ENCODE measurements at places on chromosomes 12 and 14.

DNA sequence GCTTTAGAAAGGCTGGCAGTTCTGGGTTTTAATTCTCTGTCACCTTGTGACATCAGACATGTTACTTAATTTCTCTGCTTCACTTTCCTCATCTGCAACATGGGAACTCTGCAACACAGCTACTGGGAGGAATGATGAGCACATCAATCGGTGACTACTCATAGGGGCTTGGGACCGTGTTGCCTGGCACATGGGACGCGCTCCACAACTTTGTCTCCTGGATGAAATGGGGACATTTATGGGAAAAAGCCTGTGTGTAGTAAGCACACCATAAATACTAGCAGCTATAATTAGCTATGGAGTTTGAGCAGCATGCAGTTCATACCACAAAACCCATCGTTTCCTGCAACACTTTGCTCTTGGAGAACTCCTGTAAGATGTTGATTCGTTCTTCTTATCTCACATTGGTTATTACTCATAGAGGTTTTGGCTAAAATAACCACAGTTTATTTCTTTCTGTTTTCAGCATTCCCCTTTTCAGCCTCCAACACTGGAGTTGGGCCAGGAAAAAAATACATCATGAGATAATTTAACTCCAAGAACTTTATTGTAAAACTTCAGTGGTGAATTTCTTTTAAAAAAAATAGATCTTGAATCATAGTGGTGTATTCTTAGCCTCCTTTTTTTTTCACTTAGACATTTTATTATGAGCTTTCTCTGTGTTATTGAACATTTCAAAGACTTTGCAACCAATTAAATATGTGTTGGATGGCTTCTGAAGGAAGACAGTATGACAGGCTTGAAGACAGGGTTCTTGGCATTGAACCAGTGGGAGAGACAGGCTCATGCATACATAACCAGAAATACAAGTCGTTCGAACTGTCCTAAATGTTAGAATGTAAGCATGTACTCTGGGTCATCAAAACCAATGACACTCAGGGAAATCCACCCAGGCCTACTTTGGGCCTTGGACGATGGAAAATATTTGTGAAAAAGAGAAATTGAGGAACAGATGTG is 72.7 kb downstream of the RIN3 start:
- H3K4me3 ChIP-seq = peak overlapping the region; percentile 49
- H3K27me3 ChIP-seq = peaks cover 43% of the 10 kb centered on the region
- peaks cover 23% of the 10 kb centered on the region for H3K36me3 ChIP-seq
- peak; percentile 44 for DNase-seq

DNA sequence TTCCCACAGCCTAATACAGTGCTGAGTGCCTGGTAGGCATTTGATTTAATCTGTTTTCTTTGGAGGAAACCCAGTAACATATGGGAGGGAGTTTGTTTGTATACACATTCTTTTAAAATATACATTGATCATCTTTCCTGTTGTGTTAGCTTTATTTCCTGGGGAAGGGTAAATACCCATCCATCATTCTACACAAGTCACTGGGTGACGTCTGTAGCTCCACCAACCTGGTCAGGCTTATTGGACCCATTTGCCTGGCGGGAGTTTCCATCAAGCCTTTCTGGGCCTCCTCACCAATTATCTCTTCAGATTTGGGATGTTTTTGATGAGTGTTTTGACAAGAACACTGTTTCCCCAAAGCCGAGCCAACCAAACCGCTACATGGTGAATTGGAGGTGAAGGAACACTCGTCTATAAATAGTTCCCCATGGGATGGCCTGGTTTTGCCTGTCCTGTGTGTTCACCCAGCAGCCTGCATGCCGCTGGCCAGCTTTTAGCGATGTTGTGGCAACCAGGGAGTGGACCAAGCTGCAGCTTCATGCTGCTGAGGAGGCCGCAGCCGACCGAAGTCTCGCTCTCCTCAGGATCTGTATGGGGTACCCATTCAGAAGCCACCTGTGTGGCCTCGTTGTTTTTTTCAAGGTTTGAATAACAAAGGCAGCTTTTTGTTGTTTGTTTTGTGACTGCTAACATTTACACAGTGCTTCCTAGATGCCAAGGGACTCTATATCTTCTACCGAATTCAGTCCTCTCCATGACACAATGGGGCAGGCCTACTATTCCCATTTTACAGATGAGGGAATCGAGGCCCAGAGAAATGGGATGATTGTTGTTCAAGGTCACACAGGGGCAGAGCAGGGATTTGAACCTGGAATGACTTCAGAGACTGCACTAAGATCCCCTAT is 22.6 kb downstream of the PLXNC1 start:
- no peak overlapping the region for H3K4me3 ChIP-seq
- H3K36me3 ChIP-seq = peaks cover 20% of the 10 kb centered on the region
- peaks cover 3% of the 10 kb centered on the region for H3K27me3 ChIP-seq
- peaks cover 53% of the 10 kb centered on the region for H3K4me1 ChIP-seq
- no peak for DNase-seq

DNA sequence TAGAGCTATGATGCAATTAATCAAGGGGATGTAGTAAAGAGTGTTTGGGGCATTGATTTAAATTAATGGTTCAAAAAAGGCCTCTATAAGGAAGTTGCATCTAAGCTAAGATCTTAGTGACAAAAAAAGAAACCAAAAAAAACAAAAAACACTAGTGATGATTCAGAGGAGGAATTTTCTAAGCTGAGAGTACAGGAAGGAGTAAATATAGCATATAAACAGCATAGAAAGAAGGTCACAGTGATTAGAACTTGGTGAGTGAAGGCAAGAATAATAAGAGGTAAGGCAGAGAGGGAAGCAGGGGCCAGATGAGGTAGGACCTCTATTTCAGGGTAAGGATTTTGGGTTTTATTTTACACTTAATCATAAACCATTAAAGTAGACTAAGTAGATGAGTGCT is 48.0 kb upstream of the PDZRN4 start:
- no peak overlapping the region for H3K27ac ChIP-seq
- peaks cover 2% of the 10 kb centered on the region for H3K4me1 ChIP-seq
- no peak overlapping the region for H3K4me3 ChIP-seq
- no peaks in the 10 kb centered on the region for H3K27me3 ChIP-seq
- no peaks in the 10 kb centered on the region for H3K36me3 ChIP-seq

GRCh38 chr12:39145175-39145999 is 240.0 kb upstream of the CPNE8 start:
- peaks cover 1% of the 10 kb centered on the region for H3K4me1 ChIP-seq
- H3K36me3 ChIP-seq = no peaks in the 10 kb centered on the region
- H3K27ac ChIP-seq = no peak overlapping the region
- peak overlapping the region; percentile 40 for H3K4me3 ChIP-seq
- H3K27me3 ChIP-seq = peaks cover 15% of the 10 kb centered on the region
- peak; percentile 39 for DNase-seq

DNA sequence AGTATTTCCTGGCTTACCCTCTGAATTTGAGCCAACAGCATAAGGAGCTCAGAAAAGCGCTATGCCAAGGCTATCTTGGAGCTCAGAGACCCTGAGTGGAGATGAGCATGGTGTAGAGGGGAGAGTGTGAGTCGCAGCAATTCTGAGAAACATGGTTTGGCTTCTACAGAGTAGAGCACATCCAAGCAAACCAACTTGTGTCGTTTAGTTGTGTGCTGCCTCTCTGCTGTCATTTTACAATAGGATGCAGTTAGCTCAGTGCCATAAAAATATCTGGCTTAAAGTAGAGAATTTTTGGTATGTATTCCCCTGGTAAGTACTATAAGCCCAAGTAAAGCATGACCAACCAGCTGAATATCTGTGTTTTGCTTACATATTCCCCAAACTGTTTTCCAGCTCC is 249.2 kb downstream of the TRHDE start:
- no peaks in the 10 kb centered on the region for H3K36me3 ChIP-seq
- H3K4me1 ChIP-seq = no peaks in the 10 kb centered on the region
- no peaks in the 10 kb centered on the region for H3K27me3 ChIP-seq
- no peak overlapping the region for H3K4me3 ChIP-seq

- no peak overlapping the region for H3K4me3 ChIP-seq
- H3K36me3 ChIP-seq = no peaks in the 10 kb centered on the region
- H3K27me3 ChIP-seq = peaks cover 6% of the 10 kb centered on the region
- no peaks in the 10 kb centered on the region for H3K4me1 ChIP-seq
- H3K27ac ChIP-seq = no peak overlapping the region
These were observed 129.6 kb downstream of the GXYLT1 start for GRCh38 chr12:42015051-42015461.

DNA sequence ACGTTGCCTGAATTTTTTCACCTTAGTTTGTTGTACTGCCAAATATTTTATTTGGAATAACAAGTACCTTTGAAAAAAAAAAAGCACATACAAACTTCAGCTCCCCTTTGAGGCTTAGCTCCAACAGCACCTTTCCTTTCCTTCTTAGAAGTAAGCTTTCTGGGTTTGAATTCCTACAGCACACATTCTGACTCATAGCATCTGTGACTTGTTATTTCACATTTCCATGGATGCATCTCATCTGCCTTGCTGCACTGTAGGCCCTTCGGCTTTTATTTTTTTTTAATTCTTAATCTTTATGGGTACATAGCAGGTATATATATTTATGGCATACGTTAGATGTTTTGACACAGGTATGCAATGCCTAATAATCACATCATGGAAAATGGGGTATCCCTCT is 7.2 kb downstream of the LGALS3 start:
- DNase-seq = no peak
- H3K36me3 ChIP-seq = peaks cover 37% of the 10 kb centered on the region
- peaks cover 2% of the 10 kb centered on the region for H3K27me3 ChIP-seq
- no peak overlapping the region for H3K27ac ChIP-seq

- no peak overlapping the region for H3K4me3 ChIP-seq
- DNase-seq = no peak
- peaks cover 8% of the 10 kb centered on the region for H3K36me3 ChIP-seq
These were observed 22.2 kb downstream of the ARF6 start for GRCh38 chr14:49915085-49915484.

GRCh38 chr12:43973993-43974392 is 138.1 kb downstream of the TMEM117 start:
- no peak overlapping the region for H3K4me3 ChIP-seq
- H3K4me1 ChIP-seq = no peaks in the 10 kb centered on the region
- H3K36me3 ChIP-seq = no peaks in the 10 kb centered on the region
- DNase-seq = no peak

DNA sequence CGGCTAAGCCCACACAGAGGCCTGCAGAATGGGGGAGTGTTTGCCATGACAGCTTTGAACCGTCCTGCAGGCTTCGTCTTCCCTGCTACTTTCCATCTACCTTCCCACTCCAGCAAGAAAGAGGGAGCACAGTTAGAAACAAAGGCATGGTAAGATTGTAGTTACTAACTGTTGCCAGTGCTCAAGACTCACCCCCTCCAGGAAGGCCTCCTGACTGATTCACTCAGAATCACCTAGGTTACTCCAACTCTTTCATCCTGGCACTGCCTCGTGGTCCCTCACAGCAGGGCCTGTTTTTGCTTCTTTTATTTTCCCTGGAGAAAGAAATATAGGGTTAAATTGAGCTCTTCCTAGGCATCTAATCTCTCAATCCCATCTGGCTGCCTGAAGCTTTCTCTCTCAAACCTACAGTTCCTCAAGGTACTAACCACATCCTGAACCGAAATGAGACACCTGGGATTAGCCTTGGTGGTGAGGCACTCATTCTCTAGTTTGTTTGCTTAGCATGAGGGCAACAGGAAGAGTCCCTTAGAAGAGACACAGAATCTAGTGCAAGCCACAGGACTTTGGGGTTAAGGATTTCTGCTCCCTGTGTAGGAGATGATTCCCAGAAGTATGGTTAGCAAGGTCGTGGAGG is 7.8 kb downstream of the GALNT6 start:
- peaks cover 43% of the 10 kb centered on the region for H3K4me1 ChIP-seq
- H3K27ac ChIP-seq = no peak overlapping the region
- H3K36me3 ChIP-seq = peaks cover 42% of the 10 kb centered on the region
- H3K4me3 ChIP-seq = no peak overlapping the region
- no peaks in the 10 kb centered on the region for H3K27me3 ChIP-seq

- H3K27ac ChIP-seq = no peak overlapping the region
- no peak for DNase-seq
- no peaks in the 10 kb centered on the region for H3K4me1 ChIP-seq
- H3K4me3 ChIP-seq = no peak overlapping the region
These were observed 285.8 kb downstream of the NRXN3 start for GRCh38 chr14:78455896-78456435.

DNA sequence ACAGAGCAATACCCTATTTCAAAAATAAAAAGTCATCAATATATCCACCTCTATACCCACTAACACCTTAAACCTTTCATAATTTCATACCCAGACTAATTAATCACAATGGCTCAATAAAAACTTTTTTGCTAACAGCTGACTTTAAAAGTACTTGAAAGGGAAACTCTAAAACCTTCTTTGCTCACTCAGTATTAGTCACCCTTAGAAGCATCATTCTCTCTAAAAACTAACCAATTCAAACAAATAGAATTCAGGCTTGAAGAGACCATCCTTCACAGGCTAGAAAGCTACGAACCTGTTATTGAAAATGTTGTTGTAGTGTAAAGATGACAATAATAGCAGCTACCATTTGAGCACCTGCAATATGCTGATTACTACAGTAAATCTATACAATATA is 37.2 kb downstream of the HECTD1 start:
- no peak overlapping the region for H3K4me3 ChIP-seq
- no peak overlapping the region for H3K27ac ChIP-seq
- H3K36me3 ChIP-seq = peaks cover 69% of the 10 kb centered on the region
- H3K4me1 ChIP-seq = no peaks in the 10 kb centered on the region
- no peaks in the 10 kb centered on the region for H3K27me3 ChIP-seq

- H3K27me3 ChIP-seq = no peaks in the 10 kb centered on the region
- H3K36me3 ChIP-seq = peaks cover 30% of the 10 kb centered on the region
- H3K4me3 ChIP-seq = peak overlapping the region; percentile 20
- DNase-seq = no peak
- H3K27ac ChIP-seq = peak overlapping the region; percentile 90
These were observed 156.0 kb downstream of the TMTC3 start for GRCh38 chr12:88298014-88298682.

DNA sequence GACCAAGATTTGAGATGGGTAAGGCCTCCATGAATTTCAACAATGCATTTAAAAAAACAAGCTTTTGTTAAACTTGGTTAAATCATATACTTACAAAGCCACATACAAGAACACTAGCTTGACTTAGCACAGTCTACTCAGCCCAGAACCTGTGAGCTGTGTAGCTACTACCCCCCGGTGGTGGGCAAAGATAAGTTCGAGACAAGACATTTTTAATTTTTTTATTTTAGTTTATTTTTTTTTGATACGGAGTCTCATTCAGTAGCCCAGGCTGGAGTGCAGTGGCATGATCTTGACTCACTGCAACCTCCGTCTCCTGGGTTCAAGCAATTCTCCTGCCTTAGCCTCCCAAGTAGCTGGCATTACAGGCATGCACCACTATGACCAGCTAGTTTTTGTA is 3.7 kb upstream of the NECAP1 start:
- peaks cover 19% of the 10 kb centered on the region for H3K4me1 ChIP-seq
- peak; percentile 18 for DNase-seq
- no peaks in the 10 kb centered on the region for H3K27me3 ChIP-seq
- no peaks in the 10 kb centered on the region for H3K36me3 ChIP-seq
- H3K27ac ChIP-seq = no peak overlapping the region
- H3K4me3 ChIP-seq = no peak overlapping the region
